Stimulated activated memory B cell treated with anti-CD40 and anti-IgM and Interleukin-4, amounts not matched to agents 10 μg/mL and 1 μg/mL and 100 μg/mL, for 72 hours (primary cell): ENCODE measurements at places on chromosomes 4 and X.

DNA sequence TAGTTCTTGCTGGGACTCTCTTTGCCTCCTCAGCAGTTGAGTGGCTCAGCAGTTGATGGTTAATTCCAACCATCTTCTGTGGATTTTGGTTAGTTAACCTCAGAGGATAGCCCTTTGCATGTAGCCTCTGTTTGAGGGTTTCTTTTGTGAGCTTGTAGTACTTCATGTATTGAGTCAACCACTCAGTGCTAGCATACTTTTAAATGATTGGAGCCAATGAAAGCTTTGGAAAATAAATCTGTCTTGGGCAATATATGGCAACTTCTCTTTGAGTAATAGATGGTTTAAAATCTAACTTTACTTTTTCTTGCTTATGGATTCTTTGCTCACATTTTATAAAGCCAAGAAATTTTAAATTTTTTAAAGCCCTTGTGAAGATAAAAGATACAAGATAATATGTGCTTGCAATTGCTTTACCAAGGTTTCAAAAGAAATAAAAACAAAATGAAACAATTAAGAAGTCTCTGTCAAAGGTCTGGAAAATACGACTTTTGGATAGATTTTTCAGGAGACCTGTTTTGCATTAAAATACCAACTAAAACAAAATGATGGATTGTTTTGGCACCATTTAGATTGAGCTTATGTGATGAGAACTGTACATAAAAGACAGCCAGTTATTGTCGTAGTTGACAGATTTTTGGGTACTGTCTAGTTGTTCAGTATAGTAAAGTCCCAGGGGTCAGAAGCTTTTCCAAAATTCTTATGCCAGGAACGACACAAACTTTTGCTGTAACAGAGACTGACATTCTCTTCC, 181.9 kb downstream of the SPRY1 start:
- no peak for ATAC-seq

GRCh38 chr4:141062651-141063050, 70.6 kb downstream of the RNF150 start:
- ATAC-seq = no peak

DNA sequence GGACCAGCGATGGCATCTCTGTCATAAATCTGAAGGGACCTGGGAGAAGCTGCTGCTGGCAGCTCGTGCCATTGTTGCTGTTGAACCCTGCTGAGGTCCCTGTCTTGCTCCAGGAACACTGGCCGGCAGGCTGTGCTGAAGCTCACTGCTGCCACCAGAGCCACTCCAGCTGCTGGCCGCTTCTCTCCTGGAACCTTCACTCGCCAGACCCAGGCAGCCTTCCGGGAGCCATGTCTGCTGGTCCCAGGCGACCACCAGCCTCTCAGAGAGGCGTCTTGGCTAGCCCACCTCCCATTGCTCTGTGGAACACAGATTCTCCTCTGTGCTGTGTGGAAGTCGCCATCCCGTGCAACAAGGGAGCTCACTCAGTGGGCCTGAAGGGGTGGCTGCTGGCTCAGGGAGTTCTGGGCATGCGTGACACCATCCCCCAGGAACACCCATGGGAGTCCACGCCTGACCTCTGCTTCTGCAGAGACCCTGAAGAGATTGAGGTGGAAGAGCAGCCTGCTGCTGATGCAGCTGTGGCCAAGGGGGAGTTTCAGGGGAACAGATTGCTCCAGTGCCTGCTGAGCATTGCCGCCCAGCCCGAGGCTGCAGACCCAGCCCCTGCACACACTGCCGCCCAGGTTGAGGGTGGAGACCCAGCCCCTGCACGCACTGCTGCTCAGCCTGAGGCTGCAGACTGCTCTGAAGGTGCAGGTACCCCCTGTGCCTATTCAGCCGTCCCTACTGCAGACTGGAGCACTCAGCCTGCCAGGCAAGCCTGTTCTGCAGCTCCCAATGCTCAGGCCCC, 33.1 kb upstream of the CYP4V2 start:
- ATAC-seq = no peak

DNA sequence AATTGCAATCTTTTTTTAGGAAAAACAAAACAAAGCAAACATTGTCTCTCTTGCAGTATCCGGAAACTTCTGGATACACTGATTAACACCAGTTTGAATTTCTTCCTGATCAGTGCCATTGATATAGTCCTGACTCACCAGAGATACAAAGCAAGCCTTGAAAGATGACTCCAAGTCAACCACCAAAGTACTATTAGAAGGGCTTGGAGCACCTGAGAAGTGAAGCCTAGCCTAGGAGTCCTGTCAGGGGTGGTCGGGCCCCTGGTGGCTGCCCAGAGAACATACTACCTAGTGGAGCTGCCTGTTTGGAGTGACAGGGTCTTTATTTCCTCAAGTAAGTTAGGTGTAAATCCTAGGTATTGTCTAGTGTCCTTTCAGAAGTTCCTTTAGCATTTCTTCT, 593.2 kb downstream of the ZNF674 start:
- no peak for ATAC-seq

DNA sequence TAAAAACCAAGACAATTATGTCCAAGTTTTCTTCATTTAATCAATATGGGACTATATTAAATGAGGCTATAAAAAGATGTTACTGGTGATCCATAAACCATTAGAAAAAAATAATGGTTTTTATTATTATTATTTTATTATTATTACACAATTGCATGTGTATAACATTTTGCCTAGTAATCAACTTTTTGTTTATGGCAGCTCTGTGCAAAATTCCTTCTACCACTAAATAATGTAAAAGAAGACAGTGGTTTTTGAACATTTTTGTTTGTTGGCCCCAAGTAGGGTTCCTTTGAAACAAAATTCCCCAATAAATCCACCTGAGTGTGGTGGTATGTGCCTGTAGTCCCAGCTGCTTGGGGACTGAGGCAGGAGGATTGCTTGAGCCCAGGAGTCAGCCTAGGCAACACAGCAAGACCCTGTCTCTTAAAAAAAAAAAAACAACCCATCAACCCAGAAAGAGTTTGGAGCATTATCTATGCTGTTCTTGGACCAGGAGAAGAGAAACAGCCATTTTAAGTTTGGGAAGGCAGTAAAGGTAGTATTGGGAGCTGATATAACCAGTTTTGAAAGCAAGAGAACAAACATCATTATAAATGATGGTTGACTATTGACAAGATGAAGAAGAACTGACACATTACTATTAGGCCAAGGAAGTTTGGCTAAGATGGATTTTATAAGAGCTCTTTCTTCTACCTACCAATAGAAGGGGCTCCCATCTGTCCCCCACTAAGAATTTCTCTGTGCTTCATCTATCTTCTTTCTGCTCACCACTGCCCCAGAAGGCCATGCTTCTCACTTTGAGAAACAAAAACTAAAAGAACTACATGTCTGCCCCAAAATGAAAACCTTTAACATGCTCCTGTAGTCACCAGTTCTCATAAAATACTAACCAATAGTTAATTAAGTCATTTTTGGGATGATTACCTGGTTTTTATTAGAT, 2.2 kb downstream of the TMEM156 start:
- peak; percentile 52 for ATAC-seq

DNA sequence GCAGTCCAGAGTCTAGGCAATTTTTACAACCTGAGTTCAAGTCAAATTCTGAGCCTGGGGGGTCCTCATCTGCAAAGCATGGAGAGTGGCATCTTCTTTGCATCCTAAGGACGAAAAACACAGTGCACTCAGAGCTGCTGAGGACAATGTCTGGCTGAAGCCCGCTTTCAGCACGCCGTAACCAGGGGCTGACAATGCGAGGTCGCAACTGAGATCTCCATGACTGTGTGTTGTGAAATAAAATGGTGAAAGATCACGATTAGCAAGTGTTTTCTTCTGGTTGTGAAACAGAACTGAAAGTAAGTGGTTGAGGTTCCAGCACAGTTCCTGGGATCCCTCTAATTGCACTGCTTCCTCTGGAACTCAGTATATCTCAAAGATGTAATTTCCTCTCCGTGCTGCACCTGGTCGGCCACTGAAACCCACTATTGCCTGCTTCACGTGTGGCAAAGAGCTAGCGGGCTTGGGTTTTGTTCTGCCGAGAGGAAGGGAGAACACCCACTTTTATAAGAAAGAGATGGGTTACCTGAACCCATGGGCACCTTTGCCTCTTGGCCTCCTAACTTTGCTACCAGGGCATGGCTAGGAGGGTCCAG, 7.7 kb upstream of the F11 start:
- no peak for ATAC-seq

- ATAC-seq = no peak
Observed at GRCh38 chr4:57190601-57191481, 80.7 kb upstream of the IGFBP7 start.

GRCh38 chr4:54322818-54323417, 93.8 kb downstream of the PDGFRA start:
- peak; percentile 61 for ATAC-seq

GRCh38 chr4:157978680-157979361, 194.0 kb downstream of the GASK1B start:
- peak; percentile 56 for ATAC-seq

GRCh38 chr4:74933562-74934015, 673 bp downstream of the PARM1 start:
- no peak for ATAC-seq

GRCh38 chrX:1511829-1512228, 25.2 kb downstream of the P2RY8 start:
- ATAC-seq = no peak

DNA sequence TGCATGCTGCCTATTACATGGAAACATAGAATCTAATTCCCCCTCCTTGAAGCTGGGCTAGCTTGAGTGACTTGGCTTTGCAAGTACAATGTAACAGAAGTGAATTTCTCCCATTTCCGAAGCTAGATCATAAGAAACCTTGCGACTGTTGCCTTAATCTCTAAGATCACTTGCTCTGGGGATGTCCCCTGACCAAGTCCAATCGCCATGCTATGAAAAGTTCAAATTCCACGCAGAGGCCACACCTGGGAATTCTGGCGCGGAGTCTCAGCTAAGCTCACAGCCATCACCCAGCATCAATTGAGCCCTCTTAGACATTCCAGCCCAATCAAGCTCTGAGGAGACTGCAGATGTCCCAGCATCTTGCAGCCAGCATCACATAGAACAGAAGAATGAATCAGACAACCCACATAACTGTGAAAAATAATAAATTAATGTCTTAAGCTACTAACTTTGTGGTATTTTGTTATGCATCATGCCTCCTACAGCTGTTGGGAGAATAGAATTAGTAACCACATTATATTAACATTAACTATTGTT, 27.0 kb downstream of the GPM6A start:
- ATAC-seq = no peak

- ATAC-seq = no peak
Observed at GRCh38 chrX:134512566-134512965, 52.6 kb downstream of the HPRT1 start.

- ATAC-seq = peak; percentile 28
Observed at GRCh38 chrX:155070663-155070974, 317 bp downstream of the CMC4 start.

- ATAC-seq = peak; percentile 71
Observed at GRCh38 chrX:40406330-40406859, 174.4 kb upstream of the ATP6AP2 start.

GRCh38 chr4:1684506-1685234, 557 bp upstream of the FAM53A start:
- peak; percentile 24 for ATAC-seq

- ATAC-seq = no peak
Observed at GRCh38 chr4:159944477-159944876, 841.6 kb downstream of the RAPGEF2 start.

- no peak for ATAC-seq
Observed at GRCh38 chrX:24956828-24957227, 58.9 kb downstream of the ARX start.

GRCh38 chr4:102295153-102295862, 50.0 kb downstream of the SLC39A8 start:
- no peak for ATAC-seq

- no peak for ATAC-seq
Observed at GRCh38 chr4:83996254-83996653, 460.3 kb downstream of the GPAT3 start.

DNA sequence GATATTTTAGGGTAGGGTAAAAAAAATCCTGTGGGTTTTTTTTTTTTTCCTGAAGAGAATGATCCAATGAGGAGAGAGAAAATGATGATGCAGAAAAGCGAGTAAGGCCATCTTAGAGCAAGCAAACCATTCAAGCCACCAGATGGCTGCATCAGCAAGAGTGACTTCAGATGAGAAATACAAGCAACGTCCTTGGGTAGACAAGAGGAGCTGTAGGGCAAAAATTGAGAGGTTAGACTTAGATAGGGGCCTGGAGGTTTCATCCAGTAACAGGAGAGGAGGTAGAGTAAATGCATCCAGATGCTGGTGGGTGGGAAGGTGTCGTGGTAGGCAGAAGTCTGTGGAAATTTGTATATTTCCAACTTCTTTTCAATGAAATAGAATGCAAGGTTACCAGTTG, 14.6 kb downstream of the FTHL17 start:
- no peak for ATAC-seq

GRCh38 chrX:2370456-2370855, 130.3 kb downstream of the DHRSX start:
- no peak for ATAC-seq
